ENCODE measurements at places on chromosomes 13 and 19. TPM values are rescaled to one million over a fixed set of nuclear protein-coding genes. Genes with fewer than 3 reads are reported as not detected.

The HSD11B1L gene
- total RNA-seq = 0.26 TPM

The C13orf42 gene
- total RNA-seq = not detected

DNA sequence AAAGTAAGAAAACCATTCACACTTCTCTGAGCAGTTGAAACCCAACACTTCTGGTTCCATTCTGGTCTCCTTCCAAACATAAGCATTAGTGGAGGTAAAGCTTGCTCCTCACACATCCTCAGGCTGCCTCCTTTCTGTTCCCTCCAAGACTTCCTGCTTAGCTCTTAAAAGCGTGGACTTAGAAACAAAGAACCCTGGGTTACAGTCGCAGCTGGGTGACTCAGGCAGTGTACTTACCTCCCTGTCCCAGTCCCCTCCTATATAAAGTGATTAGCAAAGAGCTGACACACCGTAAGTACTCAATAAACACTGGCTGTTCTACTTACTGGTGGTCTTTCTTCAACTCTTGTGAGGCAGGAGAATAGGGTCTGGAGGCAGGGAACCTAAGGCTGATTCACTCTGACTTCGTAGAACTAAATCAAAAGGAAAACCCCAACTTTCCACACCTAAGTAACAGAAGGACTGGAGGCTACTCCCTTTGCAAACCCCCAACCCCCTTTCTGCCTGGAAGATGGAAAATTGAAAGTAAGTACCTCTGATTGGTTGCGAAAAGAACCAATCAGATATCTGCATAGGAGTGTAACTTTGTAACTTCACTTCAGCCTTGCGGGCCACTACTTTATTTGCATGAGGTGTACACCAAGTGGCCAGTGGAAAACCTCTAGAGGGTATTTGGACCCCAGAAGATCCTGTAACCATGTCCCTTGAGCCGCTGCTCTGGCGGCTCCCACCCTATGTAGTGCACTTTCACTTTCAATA, 165.4 kb downstream of the SUCLA2 start:
- DNase-seq = no peak

- DNase-seq = no peak
Observed at GRCh38 chr19:4295972-4296771, 6.0 kb downstream of the TMIGD2 start.

- DNase-seq = no peak
Observed at GRCh38 chr13:109649713-109650112, 136.7 kb downstream of the IRS2 start.

- peak; percentile 90 for DNase-seq
Observed at GRCh38 chr19:46975925-46976782, 43.5 kb upstream of the NPAS1 start.

DNA sequence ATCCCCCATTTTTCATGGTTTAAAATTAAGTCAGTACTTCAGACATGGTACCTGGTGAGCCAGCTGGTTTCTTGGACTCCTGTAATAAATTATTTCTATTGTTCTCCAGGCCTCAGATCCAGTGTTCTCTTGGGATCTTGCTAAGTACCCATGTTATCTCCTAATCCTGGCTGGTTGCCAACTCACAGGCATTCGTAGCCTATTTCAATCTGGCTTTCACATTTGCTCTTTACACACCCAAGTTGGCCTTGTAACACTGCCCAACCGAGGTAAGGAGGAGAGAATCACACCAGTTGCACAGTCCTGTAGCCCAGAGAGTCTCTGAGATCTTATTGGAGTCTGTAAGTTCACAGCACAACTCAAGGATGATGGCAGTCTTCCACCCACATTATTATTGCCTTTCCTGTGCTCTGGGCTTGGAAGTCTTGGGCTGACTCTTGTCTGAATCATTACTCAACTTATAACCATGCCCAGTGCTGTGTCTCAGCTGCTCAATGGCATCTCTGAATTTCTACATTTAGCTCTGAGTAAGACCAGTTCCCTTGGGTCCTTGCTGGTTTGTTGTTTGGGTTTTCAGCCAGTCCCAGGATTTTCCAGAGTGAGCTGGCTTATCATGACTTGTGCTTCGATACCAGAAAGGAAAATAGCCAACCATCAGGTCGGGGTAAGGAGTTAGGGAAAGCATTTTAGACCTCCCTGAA, 76.6 kb upstream of the KLF12 start:
- DNase-seq = no peak

- DNase-seq = no peak
Observed at GRCh38 chr13:22017226-22017625, 346.4 kb downstream of the FGF9 start.

Data from uterus (tissue), 4 donors.